ENCODE measurements at places on chromosomes 6 and 20. TPM values are rescaled to one million over a fixed set of nuclear protein-coding genes. Genes with fewer than 3 reads are reported as not detected.

DNA sequence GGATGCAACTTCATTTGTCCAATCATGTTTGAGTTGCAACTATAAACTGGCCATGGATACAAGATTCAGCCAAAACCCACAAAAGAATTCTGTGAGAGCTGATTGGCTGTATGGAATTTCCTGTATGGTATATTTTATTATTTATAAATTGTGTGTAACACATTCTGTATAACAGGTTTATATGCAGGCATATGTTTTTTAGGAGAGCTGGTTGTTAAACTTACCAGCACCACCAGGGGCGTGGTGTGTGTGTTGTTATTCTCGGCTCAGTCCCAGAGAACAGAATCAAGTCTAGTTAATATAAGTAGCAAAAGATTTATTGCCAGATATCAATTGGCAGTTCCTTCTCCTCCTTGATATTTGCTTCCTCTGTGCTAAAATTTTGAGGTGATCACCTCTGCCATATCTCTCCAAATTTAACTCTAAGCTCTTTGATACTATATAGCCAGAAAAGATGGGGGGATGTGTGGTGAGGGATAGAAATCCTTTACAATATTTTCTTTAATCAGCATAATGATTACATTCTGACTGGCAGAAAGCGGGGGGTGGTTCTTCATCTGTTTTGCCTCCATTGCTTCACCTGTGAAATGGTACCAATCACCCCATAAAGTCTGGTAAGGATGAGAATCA lies 22.9 kb downstream of the CNBD2 start:
- no peak for DNase-seq

DNA sequence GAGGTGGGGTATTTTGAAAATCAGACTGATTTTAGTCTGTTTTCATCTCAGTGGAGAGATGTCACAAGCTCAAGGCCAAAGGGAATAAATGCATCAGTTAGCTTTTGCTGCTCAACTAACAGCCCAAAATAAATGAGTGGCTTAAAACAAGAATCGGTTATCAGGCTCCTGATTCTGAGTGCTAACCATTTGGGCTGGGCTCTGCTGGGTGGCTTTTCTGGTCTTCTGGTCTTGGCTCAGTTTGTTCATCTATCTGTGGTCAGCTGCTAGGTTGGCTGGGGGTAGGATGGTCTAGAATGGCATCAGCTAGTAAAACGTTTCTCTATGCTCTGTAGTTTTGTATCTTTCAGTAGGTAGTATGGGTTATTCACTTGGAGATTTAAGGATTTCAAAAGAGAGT lies 357.5 kb upstream of the JAG1 start:
- DNase-seq: no peak

DNA sequence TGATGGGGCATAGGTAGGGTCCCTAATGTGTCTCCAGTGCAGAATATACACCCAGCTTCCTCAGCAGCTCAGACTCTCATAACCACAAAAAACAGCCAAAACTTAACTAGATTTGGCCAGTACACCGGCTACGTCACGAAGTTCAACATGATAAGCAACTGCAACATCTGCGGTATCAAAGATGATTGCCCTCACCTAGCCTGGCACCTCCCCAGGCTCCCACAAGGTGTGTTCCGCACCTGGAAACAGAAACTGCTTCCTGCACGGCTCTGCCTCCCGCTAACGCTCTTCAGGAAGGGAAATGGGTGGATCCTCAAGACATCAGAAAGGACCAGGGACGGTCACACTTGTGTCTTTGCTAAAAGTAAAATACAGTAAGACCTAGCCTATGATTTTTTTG lies 9.5 kb downstream of the TXNDC5 start:
- DNase-seq: no peak

GRCh38 chr6:56279331-56280080 lies 32.1 kb upstream of the COL21A1 start:
- no peak for DNase-seq

DNA sequence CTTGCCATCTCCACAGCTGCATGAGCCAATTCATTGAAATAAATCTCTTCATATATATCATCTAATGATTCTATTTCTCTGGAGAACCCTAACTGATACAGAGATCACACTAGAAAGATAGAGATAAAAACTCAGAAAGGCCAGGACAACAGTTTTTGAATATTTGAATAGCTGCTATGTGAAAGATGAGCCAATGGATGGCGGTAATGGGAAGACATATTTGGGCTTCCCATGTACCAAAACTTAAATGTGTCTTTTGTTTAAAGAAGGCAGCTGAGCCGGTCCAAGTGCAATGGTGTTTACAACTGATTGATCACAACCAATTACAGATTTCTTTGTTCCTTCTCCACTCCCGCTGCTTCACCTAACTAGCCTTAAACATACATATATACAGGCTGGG lies 35.1 kb downstream of the SGK1 start:
- DNase-seq: no peak

DNA sequence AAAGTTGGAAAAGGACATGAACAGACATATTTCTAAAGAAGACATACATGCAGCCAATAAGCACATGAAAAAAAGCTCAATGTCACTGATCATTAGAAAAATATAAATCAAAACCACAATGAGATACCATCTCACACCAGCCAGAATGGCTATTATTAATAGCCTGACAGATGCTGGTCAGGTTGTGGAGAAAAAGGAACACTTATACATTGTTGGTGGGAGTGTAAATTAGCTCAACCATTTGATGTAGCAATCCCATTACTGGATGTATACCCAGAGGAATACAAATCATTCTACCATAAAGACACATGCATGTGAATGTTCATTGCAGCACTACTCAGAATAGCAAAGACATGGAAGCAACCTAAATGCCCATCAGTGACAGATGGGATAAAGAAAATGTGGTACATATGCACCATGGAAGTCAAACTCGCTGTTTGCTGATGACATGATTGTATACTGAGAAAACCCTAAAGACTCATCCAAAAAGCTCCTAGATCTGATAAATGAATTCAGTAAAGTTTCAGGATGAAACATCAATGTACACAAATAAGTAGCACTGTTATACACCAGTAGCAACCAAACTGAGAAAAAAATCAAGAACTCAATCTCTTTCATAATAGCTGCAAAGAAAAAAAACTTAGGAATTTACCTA lies 196.8 kb downstream of the ADGB start:
- DNase-seq: no peak

DNA sequence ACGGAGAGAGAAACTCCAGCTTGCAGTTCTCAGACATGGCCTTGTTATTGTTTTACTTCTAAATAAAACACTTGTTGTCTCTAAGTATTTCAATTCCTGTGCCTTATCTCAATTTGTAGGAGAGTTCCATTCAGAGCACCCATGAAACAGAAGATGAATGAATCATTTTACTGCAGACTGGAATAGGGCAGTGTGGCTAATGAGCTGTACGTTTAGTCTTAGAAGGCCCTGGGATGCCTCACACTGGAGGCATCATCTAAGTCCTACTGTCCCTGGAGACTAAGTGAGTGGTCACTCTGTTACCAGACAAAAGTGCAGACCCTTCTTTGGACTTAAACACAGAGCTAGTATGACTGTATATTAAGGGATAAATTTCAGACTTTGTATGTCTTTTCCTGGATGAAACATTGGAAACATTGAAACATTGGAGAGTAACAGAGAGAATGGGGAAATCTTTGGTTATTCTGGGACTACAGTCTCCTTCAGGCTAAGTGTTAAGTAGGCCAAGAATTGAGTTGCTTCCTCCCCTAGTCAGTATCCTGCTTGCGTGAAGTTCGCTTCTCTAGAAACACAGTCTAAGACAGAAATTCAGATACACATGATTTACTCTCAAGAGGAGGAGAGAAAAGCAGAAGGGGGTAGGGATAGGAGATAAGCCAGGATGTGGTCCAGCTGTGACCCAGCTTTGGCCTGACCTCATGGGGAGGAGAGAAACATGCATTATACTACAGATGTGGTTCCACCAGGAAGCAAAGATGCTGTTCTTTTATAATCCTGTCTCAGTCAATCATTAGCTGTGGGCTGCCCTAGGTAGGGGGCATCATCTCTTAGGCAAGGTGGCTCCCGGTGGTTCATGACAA lies 167.4 kb upstream of the BMP2 start:
- DNase-seq: no peak

DNA sequence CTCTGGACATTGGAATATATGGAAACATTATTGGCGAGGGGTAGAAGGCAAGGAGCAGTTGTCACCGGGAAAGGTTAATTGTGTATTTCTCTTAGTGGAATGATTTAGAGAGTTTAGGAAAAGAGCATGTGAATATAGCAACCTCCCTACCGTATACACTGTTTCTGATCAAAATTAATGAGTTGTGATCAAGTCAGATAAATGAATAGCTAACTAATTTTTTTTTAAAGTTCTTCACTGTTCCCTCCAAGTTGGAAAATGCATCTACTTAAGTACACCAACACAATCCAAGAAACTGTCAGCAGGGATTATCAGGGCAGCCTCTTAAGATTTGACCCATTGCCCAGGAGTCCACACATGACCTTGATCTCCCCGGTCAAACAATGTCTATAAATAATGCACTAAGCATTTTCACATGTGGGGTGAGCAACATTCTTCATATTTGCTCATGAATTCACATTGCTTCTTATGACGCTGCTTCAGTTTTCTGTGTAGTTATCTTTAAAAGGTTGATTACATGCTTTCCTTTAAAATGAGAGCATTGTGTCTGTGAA lies 680.8 kb upstream of the NRSN1 start:
- DNase-seq: peak; percentile 31

- DNase-seq: no peak
Observed at GRCh38 chr6:144302701-144303372, 17.7 kb downstream of the UTRN start.

DNA sequence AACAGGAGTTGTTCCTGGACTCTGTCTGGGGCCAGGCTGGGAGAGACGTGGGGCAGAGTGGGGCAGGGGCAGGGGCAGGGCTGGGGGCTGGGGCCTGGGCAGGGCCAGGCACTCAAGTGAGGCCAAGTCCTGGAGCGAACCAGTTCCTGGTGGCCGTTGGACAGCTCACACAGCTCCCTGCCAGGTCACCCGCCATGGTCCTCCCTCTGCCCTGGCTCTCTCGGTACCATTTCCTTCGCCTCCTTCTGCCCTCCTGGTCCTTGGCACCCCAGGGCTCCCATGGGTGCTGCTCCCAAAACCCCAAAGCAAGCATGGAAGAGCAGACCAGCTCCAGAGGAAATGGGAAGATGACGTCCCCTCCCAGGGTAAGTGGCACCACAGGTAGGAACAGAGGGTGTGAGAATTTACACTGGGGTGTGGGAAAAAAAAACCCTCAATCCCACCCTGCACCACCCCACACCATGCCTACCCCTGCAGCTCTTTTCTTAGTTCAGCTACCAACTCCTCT lies at the start of gene MCCD1:
TSS of gene MCCD1 (plus strand) at position 142 of the 508 bp plus-strand sequence. CDS start at position 195, 53 bp downstream.
- no peak for DNase-seq

DNA sequence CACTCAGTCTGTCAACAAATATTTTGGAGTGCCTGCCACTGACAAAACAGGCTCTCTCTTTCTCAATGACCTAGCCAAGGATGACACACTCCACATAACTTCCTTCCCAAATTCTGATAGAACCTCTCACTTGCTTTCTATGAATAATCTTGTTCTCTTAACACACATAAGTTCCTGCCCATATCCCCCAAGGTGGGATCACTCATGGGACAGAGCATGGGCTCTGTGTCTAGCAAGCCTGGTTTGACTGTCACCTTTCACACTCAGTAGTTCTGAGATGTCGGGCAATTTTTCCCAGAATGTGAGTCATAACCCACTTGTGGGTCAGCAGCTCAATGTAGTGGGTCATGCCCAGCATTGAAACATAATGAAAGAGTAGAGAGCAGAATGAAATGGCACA lies 78.1 kb downstream of the LRFN2 start:
- no peak for DNase-seq

GRCh38 chr20:48702455-48702913 lies 125.3 kb downstream of the PREX1 start:
- no peak for DNase-seq

DNA sequence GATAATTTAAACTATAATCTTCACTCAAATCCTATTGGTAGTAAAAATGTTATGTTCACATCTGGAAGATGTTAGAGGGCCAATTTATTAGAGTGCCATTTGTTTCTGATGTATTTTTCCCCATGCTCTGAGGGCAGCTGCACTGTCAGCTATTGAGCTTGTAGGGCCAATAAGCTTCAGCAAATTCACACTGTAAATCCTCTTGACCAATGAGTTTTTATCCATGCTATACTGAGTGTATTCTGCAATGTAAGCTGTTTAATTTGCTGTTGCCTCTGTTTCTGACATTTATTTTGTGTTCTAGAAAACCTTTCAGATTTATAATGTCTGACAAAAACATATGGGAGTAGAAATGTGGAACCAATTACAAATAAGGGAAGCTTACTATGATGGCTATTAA lies 62.6 kb downstream of the OGFRL1 start:
- DNase-seq: no peak

- no peak for DNase-seq
Observed at GRCh38 chr6:113662688-113663333, 194.3 kb upstream of the MARCKS start.

DNA sequence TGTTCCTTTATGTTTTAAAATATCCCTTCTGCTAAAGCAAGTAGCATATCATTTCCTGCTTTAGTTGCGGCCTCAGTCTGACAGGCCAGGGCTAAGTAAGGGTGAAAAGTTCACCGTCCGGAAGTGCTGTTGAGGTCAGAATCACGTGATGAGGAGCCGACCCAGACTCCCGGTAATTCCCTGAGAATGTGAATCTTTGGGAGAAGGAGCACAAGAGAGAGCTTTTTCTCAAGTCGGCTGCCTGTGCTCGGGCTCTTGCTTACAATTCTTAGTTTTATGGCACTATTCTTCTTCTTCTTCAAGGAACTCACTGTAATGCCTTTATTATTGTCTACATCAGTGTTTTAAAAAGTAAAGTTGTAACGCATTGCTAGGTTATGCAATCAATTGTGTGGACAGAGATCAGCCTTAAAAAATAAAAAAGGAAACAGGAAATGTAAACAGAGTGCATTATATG lies 309.3 kb downstream of the PRL start:
- DNase-seq: peak; percentile 63

DNA sequence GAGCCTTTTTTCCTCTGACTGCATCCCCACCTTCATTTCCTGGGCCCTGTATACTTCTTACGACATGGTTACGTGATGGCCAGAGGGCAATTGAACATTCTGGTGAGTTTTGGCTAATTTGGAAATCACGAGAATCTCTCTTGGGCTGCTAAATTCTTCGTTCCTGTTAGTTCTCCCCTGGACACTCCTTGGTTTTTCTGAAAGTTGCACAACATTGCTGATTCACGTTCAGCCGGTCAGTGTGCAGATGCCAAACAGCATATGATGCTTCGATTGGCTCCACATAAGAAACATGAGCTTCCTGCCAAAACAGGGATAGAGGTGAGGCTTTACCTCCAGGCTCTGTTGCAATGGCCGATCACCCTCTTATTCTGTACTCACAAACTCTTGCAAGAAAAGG lies 119.4 kb upstream of the LY86 start:
- no peak for DNase-seq

Gene GNRH2
- not detected for total RNA-seq

Gene GPR6
- total RNA-seq: not detected

Gene EDN3
- not detected for total RNA-seq

Gene RHAG
- 0.62 TPM for total RNA-seq

Gene IL22RA2
- total RNA-seq: not detected

Gene MROH8
- 3.8 TPM for total RNA-seq

Gene TRIM10
- total RNA-seq: not detected

Gene TTI1
- total RNA-seq: 11.9 TPM

Gene LAMP5
- total RNA-seq: not detected

Gene PPP1R14C
- 131 TPM for total RNA-seq

Gene DPPA5
- not detected for total RNA-seq

Gene CD40
- total RNA-seq: 7.4 TPM

Measured in Right ventricle myocardium superior (tissue), 1 donor.